ENCODE measurements at places on chromosomes 7 and 10. TPM values are rescaled to one million over a fixed set of nuclear protein-coding genes. Genes with fewer than 3 reads are reported as not detected.

GRCh38 chr7:99437946-99438572 is 539 bp downstream of the PTCD1 start:
- peaks cover 13% of the 10 kb centered on the region for H3K4me1 ChIP-seq
- H3K4me3 ChIP-seq, result peak overlapping the region; percentile 77
- no peak for DNase-seq
- no peaks in the 10 kb centered on the region for H3K27me3 ChIP-seq
- peak overlapping the region; percentile 26 for H3K27ac ChIP-seq

- no peak for DNase-seq
- peaks cover 2% of the 10 kb centered on the region for H3K27me3 ChIP-seq
- H3K4me1 ChIP-seq, result no peaks in the 10 kb centered on the region
- H3K36me3 ChIP-seq, result no peaks in the 10 kb centered on the region
- H3K27ac ChIP-seq, result no peak overlapping the region
Measured at GRCh38 chr7:30968294-30968693, 4.5 kb downstream of the GHRHR start.

DNA sequence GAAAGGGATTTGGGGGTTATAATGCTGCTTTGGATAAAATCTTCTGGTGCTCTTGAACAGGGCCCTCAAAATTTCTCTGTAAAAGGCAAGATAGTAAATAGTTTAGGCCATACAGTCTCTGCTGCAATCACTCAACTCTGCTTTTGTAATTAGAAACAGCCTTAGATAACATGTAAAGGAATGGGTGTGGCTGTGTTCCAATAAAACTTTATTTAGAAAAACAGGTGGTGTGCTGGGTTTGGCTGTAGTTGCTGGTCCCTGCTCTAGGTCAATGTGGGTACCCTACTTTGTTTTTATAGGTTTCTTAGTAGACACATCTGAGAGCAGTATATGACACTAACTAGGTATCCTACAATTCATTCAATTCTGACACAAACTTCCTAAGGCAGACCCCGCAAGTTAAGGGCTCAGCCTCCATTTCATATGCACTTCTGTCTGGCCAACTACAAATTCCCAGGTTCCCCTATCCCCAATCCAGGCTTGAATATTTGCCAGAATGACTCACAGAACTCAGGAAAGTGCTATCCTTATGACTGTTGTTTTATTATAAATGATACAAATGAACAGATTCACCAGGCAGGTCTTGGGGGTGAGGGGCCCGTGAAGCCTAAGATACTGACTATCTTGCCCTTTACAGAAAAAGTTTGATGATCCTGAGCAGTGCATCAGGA is 349.9 kb downstream of the RPS24 start:
- no peak overlapping the region for H3K27ac ChIP-seq
- no peaks in the 10 kb centered on the region for H3K4me1 ChIP-seq
- H3K36me3 ChIP-seq, result no peaks in the 10 kb centered on the region
- H3K27me3 ChIP-seq, result no peaks in the 10 kb centered on the region
- H3K4me3 ChIP-seq, result no peak overlapping the region
- DNase-seq, result no peak

- H3K4me3 ChIP-seq, result no peak overlapping the region
- peaks cover 60% of the 10 kb centered on the region for H3K36me3 ChIP-seq
- peaks cover 67% of the 10 kb centered on the region for H3K4me1 ChIP-seq
Measured at GRCh38 chr10:119654540-119654939, 3.4 kb downstream of the BAG3 start.

DNA sequence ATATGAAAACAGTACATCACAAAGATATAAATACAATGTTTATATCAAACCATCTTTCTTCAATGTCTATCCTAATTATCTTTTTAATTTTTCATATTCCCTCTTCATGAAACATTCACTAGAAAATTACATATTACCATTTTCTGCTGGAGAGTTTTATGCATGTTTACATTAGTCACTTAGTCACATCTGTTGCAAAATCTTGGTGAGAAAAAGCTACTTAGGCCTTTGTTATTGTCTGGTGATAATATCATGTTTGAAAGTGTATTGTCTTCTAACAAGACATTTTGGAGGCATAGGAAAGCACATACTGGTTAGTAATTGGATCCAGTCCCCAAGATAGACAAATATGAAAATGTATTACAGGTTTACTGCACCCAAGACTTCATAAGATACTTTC is 163.6 kb downstream of the GNAI1 start:
- H3K4me1 ChIP-seq, result no peaks in the 10 kb centered on the region
- H3K36me3 ChIP-seq, result no peaks in the 10 kb centered on the region
- H3K4me3 ChIP-seq, result no peak overlapping the region
- H3K27me3 ChIP-seq, result no peaks in the 10 kb centered on the region
- no peak for DNase-seq

DNA sequence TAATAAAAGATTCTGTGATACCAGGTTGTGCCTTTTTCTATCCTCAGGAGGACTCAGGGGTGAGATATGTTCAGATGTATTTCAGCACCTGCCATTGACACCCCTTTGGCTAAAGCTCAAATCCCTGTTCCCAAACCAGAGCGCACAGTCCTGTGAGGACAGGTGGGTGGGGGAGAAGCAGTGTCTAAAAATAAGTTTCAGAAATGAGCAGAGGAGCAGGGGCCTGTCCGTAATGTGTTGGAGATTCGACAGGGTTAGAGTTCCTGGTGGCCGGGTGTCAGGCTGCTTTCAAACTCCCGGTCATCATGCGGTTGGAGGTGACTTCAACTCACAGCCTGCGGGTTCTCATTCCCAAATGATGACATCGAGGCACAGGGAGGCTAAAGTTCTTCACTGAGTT is 211.5 kb downstream of the KLF6 start:
- H3K27ac ChIP-seq, result no peak overlapping the region
- H3K4me3 ChIP-seq, result no peak overlapping the region
- H3K27me3 ChIP-seq, result no peaks in the 10 kb centered on the region
- no peaks in the 10 kb centered on the region for H3K36me3 ChIP-seq
- DNase-seq, result no peak

DNA sequence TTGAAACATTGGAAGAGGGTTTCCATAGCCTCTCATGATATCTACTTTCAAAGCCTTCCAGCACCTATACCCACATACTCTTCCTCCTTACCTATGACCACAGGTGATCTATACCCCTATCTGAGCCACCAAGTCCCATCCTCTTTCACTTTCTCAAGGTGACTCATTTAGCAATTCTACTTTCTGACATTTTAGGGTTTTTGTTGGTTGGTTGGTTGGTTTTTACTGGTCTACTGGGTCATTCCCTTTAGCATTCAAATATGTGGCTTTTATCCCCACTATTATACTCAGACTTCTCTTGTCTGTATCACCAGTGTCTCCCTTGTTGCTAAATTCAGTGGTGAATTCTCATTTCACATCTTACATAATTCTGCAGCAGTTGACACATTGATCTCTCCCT is 130.4 kb upstream of the STEAP4 start:
- H3K4me3 ChIP-seq, result no peak overlapping the region
- H3K36me3 ChIP-seq, result no peaks in the 10 kb centered on the region
- no peaks in the 10 kb centered on the region for H3K27me3 ChIP-seq
- DNase-seq, result no peak

DNA sequence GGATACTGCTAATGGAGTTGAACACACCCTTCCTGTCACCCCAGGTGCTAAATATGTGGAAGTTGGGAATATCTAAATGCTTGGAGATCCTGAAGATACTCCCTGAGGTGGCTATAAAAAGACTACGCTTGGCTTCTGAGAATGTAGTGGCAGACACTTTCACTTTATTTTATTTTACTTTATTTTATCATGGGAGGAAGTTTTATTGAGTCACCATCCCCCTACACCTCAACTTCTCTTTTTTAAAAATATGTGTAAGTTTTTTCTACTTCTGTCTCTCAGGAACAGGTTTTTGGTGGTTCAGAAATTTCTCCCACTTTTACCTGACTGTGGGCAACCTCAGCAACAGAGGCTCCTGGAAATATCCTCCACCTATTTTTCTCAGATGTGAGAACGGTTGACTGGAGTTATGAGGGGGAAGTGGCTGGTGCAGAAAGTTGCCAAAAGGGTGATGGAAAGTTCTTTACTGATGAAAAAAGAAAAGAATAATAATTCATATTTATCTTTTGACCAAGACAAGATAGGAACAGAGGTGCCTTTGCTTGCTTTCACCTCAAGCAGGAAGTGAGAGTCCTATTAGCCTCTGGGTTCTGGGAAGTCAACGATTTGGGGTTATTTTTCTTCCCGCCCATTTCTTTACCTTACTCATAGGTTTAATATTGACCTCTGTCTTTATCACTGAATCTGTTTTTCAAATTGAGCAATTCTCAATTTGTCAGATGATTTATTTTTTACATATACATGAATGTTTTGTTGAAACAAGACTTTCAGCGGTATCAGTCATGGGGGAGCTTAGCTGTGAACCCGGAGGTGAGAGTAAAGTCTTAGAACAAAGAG is 103.6 kb downstream of the AHR start:
- peaks cover 15% of the 10 kb centered on the region for H3K4me1 ChIP-seq
- H3K27me3 ChIP-seq, result no peaks in the 10 kb centered on the region
- H3K36me3 ChIP-seq, result no peaks in the 10 kb centered on the region
- DNase-seq, result no peak
- H3K27ac ChIP-seq, result no peak overlapping the region
- H3K4me3 ChIP-seq, result no peak overlapping the region

DNA sequence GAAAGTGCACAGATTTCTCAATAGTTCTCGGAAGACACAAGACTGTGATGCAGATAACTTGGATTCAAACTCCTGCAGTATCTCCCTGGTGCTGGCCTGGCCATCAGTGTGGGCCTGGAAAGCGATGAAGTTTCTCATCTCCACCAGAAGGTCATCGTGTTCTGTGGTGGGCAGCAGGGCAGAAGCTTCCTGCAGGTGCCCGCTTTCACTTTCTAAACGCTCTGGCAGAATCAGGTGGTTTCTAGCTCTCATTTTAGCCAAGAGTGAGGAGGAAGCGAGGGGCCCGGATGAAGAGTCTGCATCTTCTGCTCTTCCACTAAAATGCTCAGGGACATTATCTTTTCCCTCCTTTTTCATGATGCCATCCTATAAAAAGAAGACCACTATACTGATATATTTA is 63.0 kb upstream of the DRGX start:
- H3K4me3 ChIP-seq, result no peak overlapping the region
- H3K4me1 ChIP-seq, result no peaks in the 10 kb centered on the region

- H3K36me3 ChIP-seq, result no peaks in the 10 kb centered on the region
- no peak for DNase-seq
- H3K4me3 ChIP-seq, result no peak overlapping the region
Measured at GRCh38 chr7:132446260-132446659, 130.0 kb downstream of the PLXNA4 start.

- H3K36me3 ChIP-seq, result no peaks in the 10 kb centered on the region
- no peak overlapping the region for H3K4me3 ChIP-seq
- H3K27me3 ChIP-seq, result no peaks in the 10 kb centered on the region
- DNase-seq, result peak; percentile 96
- peak overlapping the region; percentile 86 for H3K27ac ChIP-seq
Measured at GRCh38 chr10:126247446-126247975, 140.8 kb downstream of the ADAM12 start.

DNA sequence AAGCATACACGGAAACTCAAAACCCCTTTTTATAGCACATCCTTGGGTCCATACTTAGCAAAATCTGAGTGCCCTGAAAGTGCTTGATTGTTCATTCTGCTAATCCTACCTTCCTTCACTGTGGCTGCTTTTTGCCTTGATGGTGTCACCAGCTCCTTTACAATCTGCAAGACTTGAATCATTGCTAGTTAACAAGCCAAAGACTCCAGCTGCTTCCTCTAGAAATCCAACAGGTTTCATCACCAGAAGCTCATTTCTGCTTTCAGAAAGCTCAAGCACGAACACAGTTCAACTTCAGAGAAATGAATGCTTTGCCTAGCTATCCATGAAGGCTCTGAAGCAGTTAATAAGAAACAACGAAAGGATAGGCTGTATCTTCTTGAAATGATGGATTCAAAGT is 38.0 kb downstream of the USP6NL start:
- H3K4me1 ChIP-seq, result no peaks in the 10 kb centered on the region
- H3K36me3 ChIP-seq, result no peaks in the 10 kb centered on the region
- DNase-seq, result no peak
- H3K27ac ChIP-seq, result no peak overlapping the region

DNA sequence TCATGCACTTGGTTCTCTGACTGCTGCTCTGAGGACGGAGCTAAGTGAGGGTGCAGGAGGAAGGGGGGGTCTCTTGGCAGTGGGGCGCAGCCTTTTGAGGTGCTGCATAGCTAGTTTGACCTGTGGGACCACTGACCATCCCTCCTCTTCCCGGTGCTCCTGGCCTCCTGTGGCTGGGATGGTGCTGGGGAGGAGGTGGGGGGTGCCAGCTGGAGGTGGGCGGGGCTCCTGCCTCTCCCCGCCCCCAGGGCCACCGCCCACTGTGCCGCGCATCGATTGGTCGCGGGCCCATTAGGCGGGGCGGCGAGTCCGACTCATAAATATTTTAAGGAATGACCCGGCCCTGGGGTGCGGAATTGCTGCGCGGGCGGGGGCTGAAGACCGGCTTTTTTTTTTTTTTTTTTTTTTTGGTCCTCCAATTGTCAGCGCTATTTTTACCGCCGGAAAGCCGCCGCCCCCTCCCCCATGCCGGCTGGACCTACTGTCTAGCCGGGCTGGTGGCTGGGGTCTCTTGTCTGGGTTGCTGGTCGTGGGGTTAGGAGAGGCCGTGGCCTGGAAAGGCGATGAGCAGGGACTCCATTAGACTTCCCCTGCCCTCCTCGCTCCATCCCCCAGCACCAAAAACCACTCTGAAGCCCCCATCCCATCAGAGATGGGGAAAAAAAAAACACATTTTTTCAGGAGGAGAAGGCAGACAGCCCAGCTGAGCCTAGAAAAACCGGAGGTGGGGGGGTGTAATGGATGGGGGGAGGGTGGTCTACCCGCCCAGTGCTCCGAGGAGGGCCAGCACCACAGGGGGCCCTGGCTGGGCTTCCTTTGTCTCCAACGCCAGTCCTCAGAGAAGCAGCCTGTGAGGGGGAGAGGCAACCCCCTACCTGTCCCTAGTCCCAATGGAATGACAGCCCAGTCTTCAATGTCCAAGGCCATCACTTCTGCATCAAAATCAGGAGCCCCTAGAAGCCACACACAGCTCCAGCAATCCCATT is 6.4 kb downstream of the SH2B2 start:
- H3K36me3 ChIP-seq, result peaks cover 83% of the 10 kb centered on the region
- peaks cover 39% of the 10 kb centered on the region for H3K4me1 ChIP-seq
- DNase-seq, result peak; percentile 41
- H3K27ac ChIP-seq, result no peak overlapping the region

Gene BEND7
- 3.1 TPM for total RNA-seq

Gene DUSP5
- 18.9 TPM for total RNA-seq

Gene INSYN2A
- total RNA-seq, result not detected

Gene PTF1A
- total RNA-seq, result not detected

Gene ZNF467
- not detected for total RNA-seq

Gene CTAGE8
- total RNA-seq, result not detected

Gene SPDYE2B
- not detected for total RNA-seq

Gene SEC61A2
- 4.4 TPM for total RNA-seq
